ENCODE measurements at places on chromosomes 7 and 10.

- peak; percentile 64 for DNase-seq
Observed at GRCh38 chr10:87844837-87845623, 18.3 kb downstream of the KLLN start.

DNA sequence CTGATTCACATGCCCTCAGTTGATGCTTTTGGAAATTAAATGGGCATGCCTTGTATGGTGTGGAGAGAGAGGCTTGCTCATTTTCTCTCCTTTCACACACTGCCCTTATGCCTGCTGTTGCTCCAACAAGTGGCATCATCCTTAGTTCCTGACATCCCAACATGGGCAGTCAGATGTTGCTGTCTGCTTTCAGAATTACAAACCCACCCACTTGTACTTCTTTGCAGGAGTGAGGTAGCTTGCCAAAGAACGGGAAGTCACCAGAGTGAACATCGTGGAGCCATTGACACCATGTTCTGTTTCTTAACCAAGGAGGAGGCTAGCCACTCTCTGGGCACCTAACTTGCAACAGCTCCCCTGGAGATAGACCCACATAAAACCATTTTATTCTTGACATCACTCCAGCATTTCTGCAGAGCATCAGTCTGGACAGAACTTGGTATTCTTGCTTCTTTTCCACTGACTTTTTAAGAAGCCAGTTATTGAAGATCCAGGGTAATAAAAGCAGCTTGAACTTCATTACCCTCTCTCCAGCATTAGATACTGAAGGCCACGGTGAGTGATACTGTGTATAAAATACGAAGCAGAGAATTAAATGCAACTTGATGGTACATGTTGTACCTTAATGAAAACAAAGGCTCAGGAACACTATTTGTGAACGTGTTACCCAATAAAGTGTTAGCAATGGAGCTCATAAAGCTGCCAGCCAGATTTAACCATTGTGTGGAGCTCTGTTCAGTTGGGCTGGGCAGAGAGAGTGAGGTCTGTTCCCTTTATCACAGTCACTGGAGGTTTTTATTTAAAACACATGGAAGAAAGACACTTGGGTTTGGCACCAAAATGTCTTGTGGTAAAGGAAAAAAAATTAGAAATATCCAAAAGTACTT is 195.8 kb upstream of the HABP2 start:
- no peak for DNase-seq

DNA sequence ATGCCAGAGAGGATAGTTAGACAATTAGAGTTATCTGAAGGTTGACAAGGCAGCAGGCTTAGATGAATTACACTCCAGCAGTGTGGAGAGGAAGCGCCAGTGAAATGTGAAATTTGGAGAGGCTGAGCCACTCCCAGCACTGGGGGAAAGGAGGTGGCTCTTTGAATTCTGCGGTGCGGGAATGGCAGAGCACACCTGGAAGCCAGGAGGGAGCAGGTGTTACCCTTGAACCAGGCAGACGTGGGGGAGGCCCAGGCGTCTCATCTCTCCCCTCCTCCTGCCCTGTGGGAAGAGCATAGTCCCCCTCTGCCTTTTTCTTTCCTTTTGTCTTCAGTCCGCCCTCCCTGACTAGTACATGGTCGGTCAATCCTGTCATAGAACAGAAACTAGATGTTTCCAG is 203.1 kb downstream of the DPP6 start:
- DNase-seq: no peak

DNA sequence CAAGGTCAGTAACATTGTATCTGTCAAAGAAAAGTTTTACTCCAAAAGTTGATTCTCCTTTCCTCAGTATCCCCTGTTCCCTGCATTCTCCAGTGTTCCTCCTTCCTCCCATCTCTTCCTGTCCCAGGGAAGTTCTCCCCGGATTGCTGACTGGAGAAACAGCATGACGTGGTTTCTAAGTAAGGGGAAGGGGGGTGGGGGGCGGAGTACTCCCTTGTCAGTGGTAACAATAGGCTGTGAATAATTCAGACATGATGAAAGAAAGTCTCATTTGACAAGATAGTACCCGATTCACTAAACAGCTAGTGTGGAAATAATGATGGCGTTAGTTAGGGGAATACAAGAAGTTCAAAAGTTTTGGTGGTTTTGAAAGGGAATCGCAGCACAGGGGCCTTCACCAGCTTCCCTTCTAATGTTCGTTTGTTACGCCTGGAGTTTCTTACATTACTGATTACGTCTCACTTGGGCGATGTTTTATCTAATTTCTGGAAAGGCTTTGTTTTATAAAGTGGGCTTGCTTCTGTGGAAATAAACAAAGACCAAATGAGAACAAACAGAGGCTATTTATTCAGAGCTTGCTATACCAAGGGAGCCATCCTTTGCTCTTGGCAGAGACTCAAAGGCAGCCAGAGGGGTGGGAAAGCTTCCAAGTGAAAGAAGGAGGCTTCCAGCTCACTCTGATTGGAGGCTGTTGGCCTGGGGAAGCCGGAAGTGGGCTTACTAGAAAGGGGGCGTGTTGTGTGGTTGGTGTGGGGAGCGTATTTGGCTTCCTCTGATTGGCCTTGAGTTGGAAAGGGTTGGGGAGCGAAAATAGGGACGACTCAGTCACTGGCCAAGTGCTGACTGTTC is 453.7 kb downstream of the SDK1 start:
- peak; percentile 80 for DNase-seq

DNA sequence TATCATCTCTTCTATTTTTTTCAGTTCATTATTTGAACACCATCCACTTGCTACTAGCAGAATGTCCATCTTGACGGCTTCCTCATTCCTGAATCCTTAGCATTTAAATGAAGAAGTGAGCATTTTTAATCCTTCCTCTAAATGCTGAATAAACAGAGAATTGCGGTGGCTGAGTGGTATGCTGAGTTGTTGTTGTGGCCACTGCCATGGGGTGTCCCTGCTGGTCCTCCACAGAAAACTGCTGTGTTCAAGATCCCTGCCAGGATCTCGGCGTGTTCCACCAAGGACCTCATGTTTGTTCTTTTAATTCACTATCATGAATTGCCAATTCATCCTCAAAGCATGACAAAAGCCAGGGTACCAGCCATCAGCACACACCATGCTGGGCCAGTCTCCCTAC is 48.9 kb upstream of the HABP2 start:
- DNase-seq: no peak

DNA sequence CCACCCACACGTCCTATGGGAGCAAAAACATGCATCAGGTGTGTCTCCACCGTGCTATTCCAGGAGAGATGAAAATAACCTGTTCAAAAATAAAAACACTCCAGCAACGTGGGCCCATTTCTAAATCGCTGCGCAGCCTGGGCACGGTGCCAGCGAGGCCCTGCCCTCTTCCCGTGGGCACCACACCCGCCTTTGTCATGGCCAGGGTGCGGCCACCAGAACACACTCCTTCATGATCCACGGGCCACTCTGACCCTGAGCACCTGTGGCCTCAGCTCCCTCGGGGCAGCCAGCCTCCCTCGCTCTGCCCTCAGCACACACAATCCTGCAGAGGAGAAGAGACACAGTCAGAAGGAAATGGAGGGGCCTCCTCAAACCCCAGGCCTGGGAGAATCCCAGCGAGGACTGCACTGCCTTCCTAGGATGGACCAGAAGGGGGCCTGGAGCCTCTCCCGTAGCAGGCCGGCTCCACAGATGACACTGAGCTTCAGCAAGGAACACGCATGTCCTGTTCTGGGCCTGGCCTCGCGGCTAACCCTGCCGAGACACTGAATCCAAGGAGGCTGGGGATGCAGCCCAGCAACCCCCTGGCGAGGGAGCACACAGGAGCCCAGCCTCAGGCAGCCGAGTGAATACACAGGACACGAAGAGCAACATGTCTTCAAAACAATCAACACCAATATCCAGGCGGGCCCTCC is 169.0 kb downstream of the MAD1L1 start:
- DNase-seq: peak; percentile 26

DNA sequence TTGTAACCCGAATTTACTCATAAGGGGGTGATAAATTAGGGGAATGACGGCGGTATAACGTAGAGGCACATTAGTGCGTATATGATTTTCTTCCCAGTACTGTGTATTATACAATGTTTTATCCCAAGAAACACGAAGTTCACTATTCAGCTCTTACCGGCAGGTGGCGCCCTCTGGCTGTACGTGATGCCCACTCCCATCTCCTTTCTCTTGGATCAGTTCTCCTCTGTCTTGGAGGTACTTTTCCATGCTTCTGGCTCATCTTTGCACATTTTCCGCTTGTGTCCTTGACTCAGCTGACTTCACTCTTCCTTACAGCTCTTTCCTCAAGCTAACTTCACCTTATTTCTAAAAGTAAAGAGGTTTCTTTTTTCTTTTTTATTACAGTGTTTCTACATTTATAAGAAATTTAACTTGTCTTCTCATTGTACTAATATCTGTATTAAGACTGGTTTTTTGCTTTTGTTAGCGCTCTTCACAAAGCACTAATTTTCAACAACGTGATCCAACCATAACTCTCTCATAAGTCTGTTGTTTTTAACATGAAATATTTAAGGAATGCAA is 21.3 kb downstream of the TMEM176B start:
- DNase-seq: peak; percentile 73

GRCh38 chr7:105650382-105650970 is 69.2 kb upstream of the EFCAB10 start:
- no peak for DNase-seq

- DNase-seq: peak; percentile 94
Observed at GRCh38 chr7:5596046-5596895, 172.6 kb upstream of the TNRC18 start.

DNA sequence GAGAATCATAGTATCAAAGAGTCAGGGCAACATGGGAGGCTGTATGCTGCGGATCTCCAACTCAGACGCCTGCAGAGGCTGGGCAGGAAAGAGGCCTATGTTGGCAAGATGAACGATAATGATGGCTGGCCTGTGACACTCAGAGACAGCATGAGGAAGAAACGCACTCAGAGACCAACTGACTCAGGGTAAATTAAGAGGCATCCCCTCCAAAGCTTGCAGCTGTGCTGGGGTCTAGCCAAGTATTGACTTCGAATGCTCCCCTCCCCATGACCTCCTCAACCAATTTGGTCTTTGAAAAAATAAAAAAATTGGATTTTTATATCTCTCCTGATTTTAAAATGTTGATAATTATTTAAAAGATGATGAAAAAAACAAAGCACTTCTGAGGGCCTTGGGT is 718.9 kb downstream of the GRID1 start:
- no peak for DNase-seq

DNA sequence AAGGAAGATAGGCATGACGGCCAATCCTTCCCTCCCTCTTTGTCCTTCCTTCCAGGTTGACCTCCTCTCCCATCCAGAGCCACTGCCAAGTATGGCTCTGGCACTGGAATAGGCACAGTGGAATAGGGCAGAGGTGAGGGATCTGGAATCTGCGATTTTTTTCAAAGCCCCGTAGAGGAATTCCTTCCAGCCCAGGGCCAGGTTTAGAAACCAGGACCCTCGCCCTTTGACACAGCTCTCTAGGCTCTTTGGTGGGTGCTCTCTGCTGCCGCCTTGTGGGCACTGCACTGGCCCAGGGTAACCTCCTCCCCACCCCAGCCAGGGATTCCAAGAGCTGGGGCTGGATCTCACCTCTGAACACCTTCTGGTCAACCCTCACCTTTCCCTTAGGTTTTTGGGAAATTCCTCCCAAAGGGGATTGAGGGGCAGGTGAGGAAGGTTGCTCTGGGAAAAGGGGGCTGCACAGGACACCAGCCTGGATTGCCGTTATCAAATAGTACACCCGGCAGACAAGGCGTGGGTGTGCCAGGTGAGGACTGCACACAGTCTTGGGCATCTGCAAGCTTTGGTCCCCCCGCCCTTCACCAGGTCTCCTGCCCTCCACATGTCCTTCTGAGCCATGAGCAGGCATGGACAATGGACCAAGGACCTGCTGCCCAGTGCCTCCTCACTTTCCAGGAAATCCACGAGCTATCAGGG is 22.8 kb downstream of the C10orf105 start:
- peak; percentile 26 for DNase-seq

DNA sequence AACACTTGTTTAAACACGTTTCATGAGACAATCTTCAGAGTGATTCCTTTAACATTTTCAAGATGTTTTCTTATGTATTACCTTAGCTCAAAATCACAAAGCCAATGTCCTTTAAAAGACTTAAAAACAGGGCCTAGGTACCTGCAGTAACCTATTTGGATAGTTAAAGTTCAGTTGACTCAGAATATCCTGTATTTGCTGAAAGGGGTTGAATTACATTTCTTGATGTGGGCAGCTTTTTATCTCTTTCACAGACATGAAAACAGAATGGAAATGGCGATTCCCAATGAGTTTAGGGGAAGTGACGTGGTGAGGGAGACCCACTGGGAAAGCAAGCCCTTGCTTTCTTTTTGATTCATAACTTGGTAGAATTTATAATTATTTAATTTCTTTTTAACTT is 324.4 kb upstream of the AOAH start:
- no peak for DNase-seq

- no peak for DNase-seq
Observed at GRCh38 chr10:79941585-79942210, 7.2 kb downstream of the SFTPD start.

GRCh38 chr10:131943021-131943814 is 38.5 kb downstream of the BNIP3 start:
- peak; percentile 24 for DNase-seq

DNA sequence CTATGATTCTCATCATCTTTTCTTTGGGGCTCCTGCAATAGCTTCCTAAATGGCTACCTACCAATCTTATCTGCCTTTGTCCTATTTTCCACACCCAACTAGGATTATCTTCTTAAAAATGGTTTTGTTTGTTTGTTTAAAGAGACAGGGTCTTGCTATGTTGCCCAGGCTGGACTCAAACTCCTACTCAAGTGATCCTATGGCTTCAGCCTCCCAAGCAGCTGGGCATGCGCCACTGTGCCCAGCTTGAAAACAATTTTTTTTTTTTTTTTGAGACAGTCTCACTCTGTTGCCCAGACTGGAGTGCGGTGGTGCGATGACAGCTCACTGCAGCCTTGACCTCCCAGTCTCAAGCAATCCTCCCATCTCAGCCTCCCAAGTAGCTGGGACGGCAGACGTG is 14.9 kb downstream of the DNMBP start:
- no peak for DNase-seq

DNA sequence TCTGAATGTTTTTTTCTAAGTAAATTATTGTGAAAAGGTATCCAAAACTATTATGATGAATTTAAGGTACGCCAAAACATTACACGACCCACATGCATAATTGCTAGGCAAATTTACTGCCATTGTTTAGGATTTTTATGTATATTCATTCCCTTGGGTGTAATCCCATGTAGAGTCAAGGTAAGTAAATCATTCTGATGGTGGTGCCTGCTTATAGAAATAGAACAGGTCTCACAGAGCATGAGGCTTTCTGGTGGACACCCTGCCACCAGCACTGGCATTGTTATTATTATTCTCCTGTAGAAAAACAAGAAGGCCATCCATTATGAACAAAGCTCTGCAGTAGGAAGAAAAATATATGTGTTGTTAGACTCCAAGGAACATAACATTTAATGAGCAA is 111.7 kb upstream of the ZNF804B start:
- no peak for DNase-seq

GRCh38 chr7:29009947-29010346 is 51.8 kb upstream of the TRIL start:
- no peak for DNase-seq

- DNase-seq: no peak
Observed at GRCh38 chr7:145064114-145064513, 228.3 kb upstream of the TPK1 start.

All from fibroblast of pulmonary artery (primary cell).